Left kidney (tissue), 8 donors: ENCODE measurements at places on chromosomes 12 and 14. TPM values are rescaled to one million over a fixed set of nuclear protein-coding genes. Genes with fewer than 3 reads are reported as not detected.

CCDC175 gene
- polyA plus RNA-seq, result 1.3 TPM

DNA sequence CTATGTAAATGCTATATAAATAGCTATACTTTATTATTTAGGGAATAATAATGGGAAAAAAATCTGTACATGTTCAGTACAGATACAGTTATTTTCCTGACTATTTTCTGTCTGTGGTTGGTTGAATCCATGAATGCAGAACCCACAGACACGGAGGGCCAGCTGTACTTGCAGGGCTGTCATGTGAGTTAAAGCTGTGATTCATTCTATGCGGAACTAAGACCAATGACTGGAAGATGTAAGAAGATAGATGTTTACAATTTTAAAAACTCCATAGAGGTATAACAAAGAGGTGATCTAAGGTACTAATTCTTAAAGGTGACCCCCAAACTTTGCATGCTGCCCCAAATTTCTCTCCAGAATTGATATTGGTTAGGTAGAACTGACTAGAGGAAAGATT, 14.6 kb downstream of the PCNX4 start:
- no peak for DNase-seq

- DNase-seq, result no peak
These were observed 152.2 kb upstream of the RGS6 start for GRCh38 chr14:71780075-71780474.

GRCh38 chr12:52271158-52271557, 3.3 kb upstream of the KRT86 start:
- no peak for DNase-seq

- no peak for DNase-seq
These were observed 26.3 kb downstream of the TNFAIP2 start for GRCh38 chr14:103149351-103150237.

- peak; percentile 29 for DNase-seq
These were observed 106.8 kb downstream of the TMEM260 start for GRCh38 chr14:56686416-56686815.

- no peak for DNase-seq
These were observed 53.1 kb downstream of the PARP11 start for GRCh38 chr12:3820122-3820521.

- DNase-seq, result peak; percentile 65
These were observed 23.3 kb upstream of the EMP1 start for GRCh38 chr12:13173012-13173932.

- DNase-seq, result peak; percentile 44
These were observed 373.5 kb upstream of the OR4E1 start for GRCh38 chr14:22047115-22047514.

RNF212B gene
- 2.3 TPM for polyA plus RNA-seq

- DNase-seq, result no peak
These were observed 66.7 kb downstream of the NTN4 start for GRCh38 chr12:95723693-95724384.
